ENCODE measurements at places on chromosomes 4 and X.

DNA sequence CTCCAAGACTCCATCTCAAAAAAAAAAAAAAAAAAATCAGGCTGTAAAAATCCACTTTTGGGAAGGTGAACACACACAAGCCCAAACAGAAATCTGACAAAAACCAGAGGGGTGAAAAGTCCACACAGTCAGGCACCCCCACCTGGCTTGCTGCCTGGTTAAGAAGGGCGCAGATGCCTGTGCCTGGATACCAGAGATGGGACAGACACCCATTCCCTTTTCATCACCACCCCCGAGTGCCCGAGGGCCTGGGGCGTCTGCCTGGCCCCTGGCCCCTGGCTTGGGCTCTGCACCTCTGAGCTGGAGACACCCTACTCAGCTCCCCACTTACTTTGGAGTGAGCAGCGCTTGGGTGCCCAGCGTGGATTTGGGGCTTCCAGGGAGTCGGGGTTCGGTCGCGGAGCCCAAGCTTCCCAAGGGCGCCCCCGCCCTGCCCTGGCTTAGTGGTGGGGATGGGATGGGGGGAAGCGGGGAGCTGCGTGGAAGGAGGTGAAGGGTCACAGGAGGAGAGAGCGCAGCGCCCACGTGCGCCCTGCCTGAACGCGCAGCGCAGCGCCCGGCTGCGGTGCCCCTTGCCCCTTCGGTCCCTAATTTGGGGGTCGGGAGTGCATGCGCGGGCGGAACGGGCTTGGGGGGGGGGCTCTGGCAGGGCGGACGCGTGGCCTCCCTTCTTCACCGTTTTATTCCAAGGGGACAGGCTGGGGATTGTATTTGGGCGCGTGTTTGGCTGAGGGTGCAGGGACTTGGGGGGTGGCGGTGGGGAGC, 11.3 kb downstream of the SHOX start:
- no peak for ATAC-seq

DNA sequence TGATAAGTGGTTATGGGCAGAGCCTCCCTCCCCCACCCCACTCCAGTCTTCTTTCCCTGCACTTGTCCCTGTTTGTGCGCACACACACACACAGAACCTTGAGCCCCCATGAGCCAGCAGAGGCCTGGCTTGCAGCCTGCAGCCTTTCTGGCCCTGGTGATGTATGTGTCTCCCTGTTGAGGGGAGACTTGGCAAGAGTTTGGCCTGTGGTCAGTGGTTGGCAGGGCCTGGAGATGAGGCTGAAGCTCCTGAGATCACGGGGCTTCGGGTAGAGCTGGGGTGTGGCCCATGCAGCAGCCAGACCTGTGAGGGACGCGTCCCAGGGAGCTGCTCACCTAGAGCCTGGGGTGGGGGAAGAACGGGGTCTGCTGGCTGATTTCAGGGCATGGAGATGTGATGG, 2.3 kb downstream of the GPR173 start:
- ATAC-seq, result no peak

GRCh38 chrX:43898406-43899035, 16.3 kb upstream of the MAOB start:
- ATAC-seq, result no peak

GRCh38 chr4:107734120-107734519, 14.1 kb upstream of the PAPSS1 start:
- ATAC-seq, result peak; percentile 66

DNA sequence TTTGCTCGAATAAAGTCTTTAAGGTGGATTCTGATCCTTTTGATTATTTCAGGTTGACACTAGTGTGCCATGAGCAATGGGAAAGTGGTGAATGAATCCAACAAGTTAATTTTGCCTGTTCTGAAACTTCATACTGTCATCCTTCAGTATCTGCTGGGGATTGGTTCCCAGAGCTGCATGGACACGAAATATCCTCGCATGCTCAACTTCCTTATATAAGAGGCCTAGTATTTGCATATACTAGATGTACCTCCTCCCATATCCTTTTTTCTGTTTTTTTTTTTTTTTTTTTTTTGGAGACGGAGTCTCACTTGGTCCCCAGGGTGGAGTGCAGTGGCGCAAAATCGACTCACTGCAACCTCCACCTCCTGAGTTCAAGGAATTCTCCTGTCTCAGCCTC, 23.0 kb upstream of the PDS5A start:
- no peak for ATAC-seq

GRCh38 chrX:72046447-72046846, 85.3 kb downstream of the RTL5 start:
- ATAC-seq, result peak; percentile 46

DNA sequence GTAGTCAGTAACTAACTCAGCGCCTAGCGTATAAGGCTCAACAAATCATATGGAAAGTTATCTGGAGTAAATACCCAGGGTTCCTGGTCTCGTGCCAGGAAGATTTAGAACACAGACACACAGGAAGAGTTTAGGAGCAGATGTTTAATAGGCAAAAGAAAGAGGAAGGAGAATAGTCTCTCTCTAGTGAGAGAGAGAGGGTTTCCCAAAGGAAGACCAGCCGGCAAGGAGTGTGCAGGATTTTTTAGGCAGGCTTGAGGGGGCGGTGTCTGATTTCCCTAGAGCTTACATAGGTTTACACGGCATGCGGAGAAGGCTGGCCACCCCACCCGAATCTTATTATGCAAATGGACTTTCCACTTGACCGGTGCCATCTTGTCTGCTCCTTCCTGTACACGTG, 284.0 kb upstream of the FRG1 start:
- ATAC-seq, result no peak

GRCh38 chr4:15963001-15963451, at the start of gene FGFBP2:
FGFBP2 (minus strand) TSS chr4:15963175; CDS start chr4:15963129, 46 bp downstream.
- ATAC-seq, result peak; percentile 97

- no peak for ATAC-seq
These were observed 93.3 kb downstream of the YIPF7 start for GRCh38 chr4:44558031-44558605.

GRCh38 chrX:43345166-43345565, 310.9 kb upstream of the MAOA start:
- no peak for ATAC-seq

DNA sequence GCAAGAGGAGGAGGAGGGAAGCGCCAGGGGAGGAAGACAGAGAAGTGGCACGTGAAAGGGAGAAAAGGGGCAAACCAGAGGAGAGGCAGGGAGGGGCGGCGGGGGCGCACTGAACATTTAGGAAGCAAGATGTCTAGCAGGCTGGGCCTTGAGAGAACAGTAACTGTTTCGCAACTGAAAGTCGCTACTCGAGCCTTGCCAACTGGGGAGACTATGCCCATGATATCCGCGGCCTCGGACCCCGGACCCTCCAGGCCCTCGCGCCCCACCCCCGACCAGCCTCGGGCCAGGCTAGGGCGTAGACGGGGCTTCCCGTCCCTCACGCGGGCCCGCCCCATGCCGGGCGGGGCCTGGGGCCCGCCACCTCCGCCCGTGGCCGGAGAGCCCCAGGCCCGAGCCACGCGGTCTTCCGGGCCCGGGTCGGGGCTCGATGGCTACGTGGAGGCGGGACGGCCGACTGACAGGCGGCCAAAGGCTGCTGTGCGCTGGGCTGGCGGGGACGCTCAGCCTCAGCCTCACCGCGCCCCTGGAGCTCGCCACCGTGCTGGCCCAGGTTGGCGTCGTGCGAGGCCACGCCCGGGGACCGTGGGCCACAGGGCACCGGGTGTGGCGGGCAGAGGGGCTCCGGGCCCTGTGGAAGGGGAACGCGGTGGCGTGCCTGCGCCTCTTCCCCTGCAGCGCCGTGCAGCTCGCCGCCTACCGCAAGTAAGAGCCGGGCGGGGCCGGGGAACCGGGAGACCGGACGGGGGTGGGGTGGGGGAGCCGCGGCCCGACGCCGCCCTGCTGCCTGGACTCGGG, at the start of gene SLC25A43:
Gene SLC25A43 (plus strand): TSS at position 363 of the 798 bp plus-strand sequence. CDS start 68 bp downstream, at position 431.
- ATAC-seq, result peak; percentile 86

- ATAC-seq, result no peak
These were observed 171.4 kb downstream of the NWD2 start for GRCh38 chr4:37415845-37416369.
